ENCODE measurements at places on chromosomes 3 and 15.

DNA sequence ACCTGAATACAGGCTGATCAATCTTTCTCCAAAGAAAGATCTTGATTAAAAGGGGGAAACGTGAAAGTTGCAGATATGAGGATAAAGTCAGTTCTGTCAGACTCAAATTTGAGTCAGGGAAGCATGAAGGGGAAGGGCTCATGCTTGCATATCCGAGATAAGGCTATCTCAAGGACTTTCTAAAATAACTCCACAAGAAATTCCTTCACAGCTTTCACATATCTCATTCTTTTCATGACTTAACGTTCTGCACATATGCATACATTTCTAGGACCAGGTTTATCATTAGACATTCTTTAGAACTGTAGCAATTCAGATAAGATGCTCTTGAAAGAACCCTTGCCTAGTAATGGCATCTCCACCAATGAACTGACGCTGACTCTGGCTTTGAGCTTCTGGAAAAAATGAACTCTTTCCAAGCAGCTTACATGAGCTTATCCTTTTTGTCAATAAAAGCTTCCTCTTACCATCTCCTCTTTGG lies 15.9 kb downstream of the SH3GL3 start:
- DNase-seq, result no peak

DNA sequence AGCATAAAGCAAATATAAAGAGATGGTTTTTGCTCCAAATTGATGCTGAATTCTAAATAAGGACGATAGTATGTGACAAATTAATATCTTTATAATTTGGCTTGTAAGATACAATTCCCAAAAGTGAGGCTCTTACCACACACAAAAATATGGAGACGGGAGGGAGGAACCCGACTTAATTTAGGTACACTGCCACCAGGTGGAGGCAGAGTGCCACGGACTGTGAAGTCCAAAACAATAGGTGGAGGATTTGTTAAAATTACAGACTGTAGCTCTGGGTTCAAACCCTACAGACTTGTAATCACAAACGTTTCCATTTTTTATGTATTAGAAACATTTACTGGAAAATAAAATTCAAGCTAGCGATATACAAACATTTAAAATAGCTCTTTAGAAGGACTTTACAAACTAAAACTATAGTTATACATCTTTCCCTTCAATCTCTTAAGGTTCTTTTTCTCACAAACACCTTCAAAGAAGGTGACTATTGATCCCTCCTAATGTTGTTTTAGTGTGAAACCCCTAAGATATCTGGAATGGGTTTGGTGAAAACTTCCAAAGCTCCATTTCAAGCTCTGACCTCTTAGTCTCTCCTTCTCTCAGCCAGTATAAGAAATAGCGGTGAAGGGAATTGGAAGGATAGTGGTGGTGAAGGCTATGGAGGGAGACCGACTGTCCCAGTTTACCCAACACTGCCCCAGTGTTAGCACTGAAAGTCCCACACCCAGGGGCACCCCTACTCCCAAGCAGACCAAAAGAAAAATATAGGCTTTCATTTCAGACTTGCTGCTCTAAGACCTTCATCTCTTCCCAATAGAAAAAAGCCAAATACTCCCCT lies 89.7 kb downstream of the AQP9 start:
- peak; percentile 19 for DNase-seq

- no peak for DNase-seq
Observed at GRCh38 chr3:119557877-119558269, 1.5 kb downstream of the CD80 start.

- no peak for DNase-seq
Observed at GRCh38 chr15:93110502-93111040, 21.6 kb upstream of the RGMA start.

GRCh38 chr15:94287794-94288246 lies 56.5 kb downstream of the MCTP2 start:
- DNase-seq, result no peak

GRCh38 chr3:97417-98258 lies 98.9 kb upstream of the CHL1 start:
- no peak for DNase-seq

- no peak for DNase-seq
Observed at GRCh38 chr3:111588527-111588926, 6.6 kb downstream of the ZBED2 start.

DNA sequence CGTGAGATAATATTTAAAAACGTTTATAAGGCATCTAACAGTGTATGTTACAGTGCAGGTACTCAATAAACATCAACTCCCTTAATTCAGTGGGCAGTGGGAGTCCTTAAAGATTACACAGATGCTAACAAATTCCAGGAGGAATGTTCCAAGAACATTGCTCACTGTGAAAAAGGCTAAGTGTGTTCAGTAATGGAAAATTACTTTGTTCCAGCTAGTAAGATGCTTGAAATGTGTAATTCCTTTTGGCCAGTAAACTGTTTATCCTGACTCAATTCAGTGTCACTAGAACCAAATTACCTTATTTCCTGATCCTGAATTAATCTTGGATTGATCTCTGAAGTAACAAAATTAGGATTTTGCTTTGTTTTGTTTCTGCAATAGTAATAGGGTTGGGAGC lies 54.2 kb upstream of the SEMA6D start:
- no peak for DNase-seq

GRCh38 chr3:23735535-23736326 lies 70.0 kb upstream of the UBE2E1 start:
- DNase-seq, result no peak

DNA sequence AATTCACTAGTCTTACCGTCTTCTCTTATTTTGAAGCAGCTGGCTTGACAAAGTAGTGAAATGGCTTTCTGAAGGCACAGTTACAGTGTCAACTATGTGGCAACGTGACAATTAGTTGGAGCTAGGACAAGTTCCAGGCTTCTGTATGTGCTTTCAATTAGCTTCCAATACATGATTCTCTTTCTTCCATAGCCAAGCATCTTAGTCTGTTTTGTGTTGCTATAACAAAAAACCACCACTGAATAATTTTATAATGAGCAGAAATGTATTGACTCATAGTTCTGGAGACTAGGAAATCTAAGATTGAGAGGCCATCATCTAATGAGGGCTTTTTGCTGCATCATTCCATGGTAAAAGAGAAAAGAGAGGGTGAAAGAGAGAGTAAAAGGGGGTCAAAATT lies 365.1 kb upstream of the PLSCR5 start:
- no peak for DNase-seq

- DNase-seq, result no peak
Observed at GRCh38 chr3:104556372-104557078, 810.2 kb upstream of the ALCAM start.

DNA sequence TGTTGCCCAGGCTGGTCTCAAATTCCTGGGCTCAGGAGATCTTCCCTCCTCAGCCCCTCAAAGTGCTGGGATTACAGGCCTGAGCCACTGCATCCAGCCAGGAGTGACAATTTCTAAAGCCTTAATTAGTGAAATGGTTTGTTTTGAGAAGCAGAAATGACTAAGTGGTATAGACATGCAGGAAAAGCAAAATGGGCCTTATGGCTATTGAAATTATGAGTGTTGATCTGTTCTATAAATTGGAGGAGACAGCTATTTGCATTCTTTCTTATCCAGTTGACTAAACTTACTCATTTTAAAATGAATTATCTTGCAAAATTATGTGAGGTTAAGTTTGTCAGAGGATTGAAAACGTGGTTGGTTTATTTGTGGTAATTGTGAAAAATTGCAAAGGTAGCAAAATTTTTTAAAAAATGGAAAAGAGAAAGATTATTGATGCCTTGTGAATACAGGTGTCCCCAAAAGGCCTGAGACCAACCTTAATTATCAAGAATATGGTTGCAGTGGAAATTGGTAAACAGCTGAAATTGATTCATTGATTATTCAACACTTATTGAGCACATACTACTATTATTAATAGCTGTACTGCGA lies 7.9 kb downstream of the RAP2B start:
- no peak for DNase-seq

DNA sequence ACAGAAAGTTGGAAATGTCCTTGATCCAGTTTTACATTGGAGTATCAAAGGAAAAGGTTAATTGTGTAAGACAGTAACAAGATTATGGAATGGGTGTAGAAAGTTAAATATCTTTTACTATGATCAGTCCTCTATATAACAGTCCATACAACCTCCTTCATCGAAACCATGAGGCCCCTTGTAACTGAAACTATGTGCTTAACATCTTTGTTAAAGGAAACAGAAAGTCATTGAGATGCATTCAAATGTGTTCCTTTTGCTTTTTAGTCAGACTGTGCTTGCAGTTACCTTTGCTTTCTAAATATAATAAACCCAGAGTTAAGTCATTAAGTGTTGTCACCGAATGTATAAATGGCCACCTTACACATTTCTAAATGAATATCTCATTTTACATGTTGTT lies 1298.5 kb downstream of the ROBO2 start:
- no peak for DNase-seq

DNA sequence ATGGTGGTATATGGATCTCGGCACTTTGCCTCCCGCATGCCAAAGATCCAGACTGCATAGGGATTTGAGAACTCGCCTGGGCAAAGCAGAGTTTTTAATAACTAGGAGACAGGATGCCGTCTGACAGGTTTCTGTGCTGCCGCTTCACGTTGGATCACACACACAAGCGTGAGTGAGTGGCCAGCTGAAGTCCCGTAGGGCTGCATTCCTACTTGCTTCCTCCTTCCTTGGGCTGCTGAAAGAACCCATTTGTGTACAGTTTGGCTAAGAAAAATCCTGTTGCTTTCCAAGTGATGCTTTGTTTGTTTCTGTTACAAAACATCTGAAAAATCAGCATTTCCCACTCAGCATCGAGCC lies 604.3 kb upstream of the CFAP20DC start:
- no peak for DNase-seq

- DNase-seq, result no peak
Observed at GRCh38 chr3:100577382-100578008, 31.9 kb upstream of the ADGRG7 start.

DNA sequence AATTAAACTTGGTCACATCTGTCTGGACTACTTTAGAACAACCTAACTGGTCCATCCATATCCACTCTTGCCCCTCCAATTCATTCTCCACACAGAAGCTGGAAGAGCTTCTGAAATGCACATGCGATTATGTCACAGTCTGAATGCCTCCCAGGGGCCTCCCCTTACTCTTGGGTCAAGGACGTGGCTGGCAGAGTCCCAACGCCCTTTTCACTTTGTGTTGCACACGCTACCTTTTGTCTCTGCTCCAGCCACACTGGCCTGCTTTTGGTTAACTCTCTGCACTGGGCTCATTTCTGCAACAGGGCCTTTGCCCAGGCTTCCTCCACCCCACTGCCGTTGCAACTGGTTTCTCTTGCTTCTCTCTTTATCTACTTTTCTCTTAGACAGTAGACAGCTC lies 245.2 kb downstream of the IL20RB start:
- DNase-seq, result no peak

GRCh38 chr3:30695302-30696061 lies 89.1 kb downstream of the TGFBR2 start:
- DNase-seq, result no peak

DNA sequence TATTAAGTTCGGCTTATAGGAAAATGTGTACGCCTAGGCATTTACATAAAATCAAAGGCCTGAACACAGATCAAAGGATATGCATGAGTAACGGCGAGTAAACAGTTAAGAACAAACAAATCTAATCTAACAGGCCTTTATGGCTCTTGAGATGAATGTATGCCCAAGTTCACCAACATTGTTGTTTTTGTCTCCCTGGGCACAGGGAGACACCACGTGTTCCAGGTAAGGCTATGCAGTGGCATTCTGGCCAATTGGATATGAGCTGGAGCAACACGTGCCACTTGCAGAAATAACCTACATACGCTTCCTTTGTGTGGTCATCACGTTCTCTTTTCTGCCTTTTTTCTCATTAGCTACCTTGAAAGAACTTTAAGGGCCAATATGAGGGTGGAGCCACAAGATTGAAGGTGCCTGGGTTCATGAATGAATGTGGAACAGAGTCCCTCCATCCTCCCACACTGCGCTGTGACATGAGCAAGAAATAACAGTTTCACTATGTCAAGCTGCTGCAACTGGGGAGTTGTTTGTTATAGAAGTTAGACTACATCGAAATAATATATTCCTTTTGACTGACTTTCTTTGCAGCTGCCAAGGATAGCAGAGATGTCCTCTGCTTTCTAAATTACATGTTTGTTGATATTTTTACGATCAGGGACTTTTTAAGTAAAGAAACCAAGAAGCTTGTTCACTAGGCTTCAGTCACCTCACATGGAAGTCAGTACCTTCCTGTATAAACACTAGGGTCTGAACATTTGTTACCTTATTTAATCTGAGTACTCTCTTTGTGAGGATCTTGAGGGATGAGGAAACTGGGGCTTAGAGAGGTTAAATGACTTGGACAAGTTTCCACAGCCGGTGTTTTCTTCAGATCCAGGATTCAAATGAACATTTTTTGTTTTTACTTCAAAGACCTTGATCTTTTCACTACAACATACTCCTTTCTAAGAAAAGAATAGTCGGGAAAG lies 427.5 kb upstream of the TBL1XR1 start:
- no peak for DNase-seq

GRCh38 chr15:62183130-62183529 lies 18.0 kb upstream of the C2CD4B start:
- DNase-seq, result no peak

- DNase-seq, result no peak
Observed at GRCh38 chr3:192889679-192890078, 28.0 kb downstream of the MB21D2 start.

GRCh38 chr3:187922704-187923416 lies 177.6 kb upstream of the BCL6 start:
- DNase-seq, result no peak

GRCh38 chr3:185927501-185928200 lies 10.2 kb downstream of the TRA2B start:
- no peak for DNase-seq

- DNase-seq, result no peak
Observed at GRCh38 chr15:28914483-28915023, 28.8 kb downstream of the APBA2 start.

- DNase-seq, result no peak
Observed at GRCh38 chr3:45635475-45636256, 41.1 kb downstream of the LIMD1 start.

GRCh38 chr3:47161983-47162696 lies 1.8 kb downstream of the SETD2 start:
- DNase-seq, result no peak

DNA sequence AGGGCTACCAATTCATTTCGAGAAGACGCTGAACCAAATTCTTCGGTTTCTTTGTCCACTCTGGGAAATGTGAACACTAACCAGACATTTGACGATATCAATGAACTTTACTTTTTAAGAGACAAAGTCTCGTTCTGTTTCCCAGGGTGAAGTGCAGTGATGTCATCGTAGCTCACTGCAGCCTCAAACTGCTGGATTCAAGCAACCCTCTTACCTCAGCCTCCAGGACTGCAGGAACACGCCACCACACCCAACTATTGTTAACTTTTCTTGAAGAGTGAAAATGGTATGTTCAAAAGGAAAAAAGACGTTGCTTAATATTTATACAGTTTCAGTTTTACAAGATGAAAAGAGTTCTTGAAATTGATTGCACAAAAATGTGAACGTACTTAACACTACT lies 30.6 kb downstream of the MB21D2 start:
- DNase-seq, result no peak

- DNase-seq, result no peak
Observed at GRCh38 chr15:51672913-51673857, 8.1 kb upstream of the SCG3 start.
